Spinal cord (tissue), 10 donors: ENCODE measurements at places on chromosomes 1 and 21. TPM values are rescaled to one million over a fixed set of nuclear protein-coding genes. Genes with fewer than 3 reads are reported as not detected.

GRCh38 chr1:58885998-58886397, 102.2 kb upstream of the JUN start:
- no peaks in the 10 kb centered on the region for H3K27me3 ChIP-seq
- peak overlapping the region; percentile 6 for H3K27ac ChIP-seq
- no peaks in the 10 kb centered on the region for H3K36me3 ChIP-seq
- DNase-seq = no peak

- peaks cover 2% of the 10 kb centered on the region for H3K36me3 ChIP-seq
- DNase-seq = no peak
- no peaks in the 10 kb centered on the region for H3K27me3 ChIP-seq
- H3K4me3 ChIP-seq = no peak overlapping the region
Measured at GRCh38 chr21:45880097-45881068, 101.2 kb upstream of the COL6A1 start.

GRCh38 chr1:91098299-91098906, 76.6 kb upstream of the ZNF644 start:
- H3K27me3 ChIP-seq = no peaks in the 10 kb centered on the region
- no peaks in the 10 kb centered on the region for H3K4me1 ChIP-seq
- H3K36me3 ChIP-seq = no peaks in the 10 kb centered on the region
- no peak overlapping the region for H3K27ac ChIP-seq
- H3K4me3 ChIP-seq = no peak overlapping the region
- DNase-seq = no peak

DNA sequence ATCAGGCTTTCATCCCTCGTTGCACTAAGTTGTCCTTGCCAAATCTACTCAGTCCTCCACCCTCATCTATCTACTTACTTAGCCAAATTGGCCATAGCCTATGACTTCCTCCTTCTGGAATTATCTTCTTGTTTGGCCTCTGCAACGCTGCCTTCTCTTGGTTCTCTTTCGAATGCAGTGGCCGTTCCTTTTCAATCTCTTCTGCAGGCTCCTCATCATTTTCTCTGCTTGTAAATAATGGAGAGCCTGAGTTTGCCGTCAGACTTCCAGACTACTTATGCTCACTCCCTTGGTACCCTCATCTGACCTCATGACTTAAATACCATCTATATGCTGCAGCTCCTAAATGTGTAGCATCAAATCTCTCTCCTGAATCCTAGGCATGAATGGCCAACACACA, 22.4 kb upstream of the SRRM1 start:
- H3K36me3 ChIP-seq = no peaks in the 10 kb centered on the region
- no peaks in the 10 kb centered on the region for H3K4me1 ChIP-seq
- no peak for DNase-seq
- H3K27me3 ChIP-seq = no peaks in the 10 kb centered on the region

- no peak overlapping the region for H3K27ac ChIP-seq
- no peaks in the 10 kb centered on the region for H3K36me3 ChIP-seq
- H3K4me3 ChIP-seq = no peak overlapping the region
- peaks cover 32% of the 10 kb centered on the region for H3K4me1 ChIP-seq
- DNase-seq = no peak
Measured at GRCh38 chr1:5707566-5708345, 284.5 kb downstream of the NPHP4 start.

GRCh38 chr1:34833711-34834110, 25.8 kb downstream of the SMIM12 start:
- H3K27ac ChIP-seq = no peak overlapping the region
- DNase-seq = no peak
- H3K27me3 ChIP-seq = no peaks in the 10 kb centered on the region
- no peak overlapping the region for H3K4me3 ChIP-seq
- peaks cover 4% of the 10 kb centered on the region for H3K4me1 ChIP-seq

- no peaks in the 10 kb centered on the region for H3K4me1 ChIP-seq
- DNase-seq = no peak
- H3K27ac ChIP-seq = no peak overlapping the region
- no peaks in the 10 kb centered on the region for H3K27me3 ChIP-seq
- no peak overlapping the region for H3K4me3 ChIP-seq
Measured at GRCh38 chr1:15915991-15916390, 59.9 kb downstream of the ZBTB17 start.

DNA sequence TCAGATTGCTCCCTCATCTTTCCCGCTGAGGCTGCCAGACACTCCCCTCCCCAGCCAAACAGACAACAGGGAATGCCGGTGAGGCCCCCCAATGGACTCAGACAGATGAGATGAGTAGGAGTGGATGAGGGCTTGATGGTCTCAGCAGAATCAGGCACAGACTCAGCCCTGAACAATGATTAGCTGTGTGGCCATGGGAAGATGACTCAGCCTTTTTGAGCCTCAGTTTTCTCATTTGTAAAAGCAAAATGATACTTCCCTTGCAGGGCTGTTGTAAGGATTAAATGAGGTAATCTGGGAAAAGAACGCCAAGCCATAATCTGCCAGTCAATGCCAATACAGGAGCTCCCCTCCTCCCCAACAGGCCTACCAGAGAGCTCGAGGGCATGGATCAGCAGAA, 12.4 kb downstream of the C1orf198 start:
- DNase-seq = no peak
- H3K4me1 ChIP-seq = peaks cover 63% of the 10 kb centered on the region
- no peaks in the 10 kb centered on the region for H3K27me3 ChIP-seq
- H3K27ac ChIP-seq = peak overlapping the region; percentile 90
- no peak overlapping the region for H3K4me3 ChIP-seq

- no peaks in the 10 kb centered on the region for H3K27me3 ChIP-seq
- peaks cover 39% of the 10 kb centered on the region for H3K4me1 ChIP-seq
- no peak for DNase-seq
- H3K36me3 ChIP-seq = no peaks in the 10 kb centered on the region
Measured at GRCh38 chr1:201570886-201571624, 32.1 kb downstream of the NAV1 start.

DNA sequence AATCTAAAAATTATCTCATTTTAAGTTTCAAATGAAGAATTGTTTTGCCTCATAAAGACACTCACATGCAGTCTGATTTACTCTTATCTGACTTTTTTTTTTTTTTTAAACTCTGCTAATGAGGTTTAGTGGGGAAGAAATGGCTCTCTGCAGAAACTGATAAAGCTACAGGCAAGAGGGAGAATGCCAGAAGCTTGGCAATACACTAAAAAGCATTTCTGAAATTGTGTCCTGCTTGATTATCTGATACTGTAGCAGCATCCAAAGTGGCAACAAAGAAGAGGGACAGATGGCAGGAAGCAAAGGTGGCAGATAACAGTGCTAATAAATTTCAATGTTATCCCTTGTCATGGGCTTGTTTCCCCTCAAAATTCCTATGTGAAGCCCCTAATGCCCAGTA, 1744.9 kb downstream of the NCAM2 start:
- no peaks in the 10 kb centered on the region for H3K27me3 ChIP-seq
- no peaks in the 10 kb centered on the region for H3K4me1 ChIP-seq
- no peaks in the 10 kb centered on the region for H3K36me3 ChIP-seq
- peak; percentile 37 for DNase-seq
- no peak overlapping the region for H3K4me3 ChIP-seq

DNA sequence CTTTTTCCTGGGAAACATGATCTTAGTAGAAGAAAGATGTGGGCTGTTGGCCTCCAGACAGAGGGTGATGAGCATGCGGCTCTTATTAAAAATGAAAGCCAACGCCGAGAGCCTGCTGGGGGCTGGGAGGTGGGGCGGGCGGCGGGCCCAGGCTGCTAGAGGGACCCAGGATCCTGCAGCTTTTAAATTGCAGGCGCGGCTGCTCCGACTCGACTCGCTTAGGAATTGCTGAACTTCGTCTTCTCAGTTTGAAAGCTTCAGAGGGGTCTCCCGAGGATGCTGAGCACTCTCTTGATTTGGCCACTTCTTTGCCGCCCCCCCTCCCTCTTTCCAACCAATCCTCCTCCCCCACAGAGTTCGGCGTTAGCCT, 1.2 kb downstream of the AGPAT3 start:
- H3K27ac ChIP-seq = peak overlapping the region; percentile 52
- peaks cover 19% of the 10 kb centered on the region for H3K36me3 ChIP-seq
- no peaks in the 10 kb centered on the region for H3K27me3 ChIP-seq
- peaks cover 26% of the 10 kb centered on the region for H3K4me1 ChIP-seq
- DNase-seq = no peak

DNA sequence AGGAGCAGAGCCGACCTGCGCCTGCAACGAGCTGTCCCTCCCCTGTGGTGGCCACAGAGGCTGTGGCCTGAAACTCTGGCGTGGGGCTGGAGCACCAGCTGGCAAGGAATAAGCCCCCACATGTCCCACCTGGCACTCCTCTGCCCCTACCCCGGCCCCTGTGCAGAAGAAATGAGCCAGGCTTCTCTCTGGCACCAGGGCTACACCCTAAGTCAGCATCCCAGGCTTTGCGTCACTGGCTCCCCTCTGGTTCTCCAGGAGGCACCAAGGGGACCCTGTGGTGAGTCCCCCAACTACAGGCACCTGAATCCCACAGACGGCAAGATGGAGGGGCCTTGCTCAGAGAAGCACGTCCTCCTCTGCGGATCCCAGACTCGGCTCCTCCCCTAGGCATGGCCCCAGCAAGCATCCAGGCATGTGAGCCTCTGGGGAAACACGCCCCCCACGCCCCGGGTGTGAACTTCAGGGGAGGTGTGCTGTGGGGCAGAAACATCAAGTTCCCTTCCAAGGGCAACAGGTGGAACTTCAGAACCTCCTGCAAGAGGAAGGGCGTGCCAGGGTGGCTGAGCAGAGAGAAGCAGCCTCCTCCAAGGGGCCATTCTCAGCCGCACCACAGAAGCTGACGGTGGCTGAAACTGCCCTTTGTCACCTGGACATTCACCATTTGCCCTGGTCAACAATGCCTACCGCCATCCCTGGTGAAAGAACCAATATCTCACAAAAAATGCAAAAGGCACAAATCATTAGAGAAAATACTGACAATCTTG, 2.9 kb downstream of the KRTAP10-7 start:
- H3K4me3 ChIP-seq = no peak overlapping the region
- no peak for DNase-seq
- H3K27ac ChIP-seq = no peak overlapping the region
- H3K36me3 ChIP-seq = no peaks in the 10 kb centered on the region

GRCh38 chr1:111332190-111332589, 41.5 kb downstream of the CHIA start:
- H3K27me3 ChIP-seq = no peaks in the 10 kb centered on the region
- H3K36me3 ChIP-seq = no peaks in the 10 kb centered on the region
- DNase-seq = no peak
- H3K27ac ChIP-seq = no peak overlapping the region
- no peaks in the 10 kb centered on the region for H3K4me1 ChIP-seq
- H3K4me3 ChIP-seq = no peak overlapping the region

DNA sequence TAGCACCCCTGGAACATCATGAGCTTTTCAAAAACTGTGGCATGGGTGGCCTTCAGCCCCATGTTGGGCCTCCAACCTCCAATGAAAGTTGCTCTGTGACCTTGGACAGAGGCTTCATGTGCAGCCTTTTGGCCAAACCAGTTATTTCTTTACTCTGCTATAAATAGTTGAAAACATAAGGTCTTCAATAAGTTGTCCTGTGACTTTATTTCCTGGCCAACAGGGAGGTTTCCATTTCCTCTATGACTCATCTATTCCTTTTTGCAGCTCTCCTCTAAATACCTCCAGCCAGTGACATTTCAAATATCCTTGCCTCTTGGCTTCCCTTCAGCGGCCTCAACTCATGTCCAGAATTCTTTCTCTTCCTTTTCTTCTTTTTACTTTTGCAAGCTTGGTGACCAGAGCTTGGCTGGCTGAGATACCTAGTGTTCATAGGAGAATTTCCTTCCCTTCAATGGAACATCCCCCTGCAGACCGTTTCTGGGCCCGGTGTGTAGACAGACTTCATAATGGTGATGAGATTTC, 22.7 kb upstream of the TRIM67 start:
- no peaks in the 10 kb centered on the region for H3K27me3 ChIP-seq
- no peaks in the 10 kb centered on the region for H3K36me3 ChIP-seq
- DNase-seq = no peak
- peak overlapping the region; percentile 73 for H3K27ac ChIP-seq

GRCh38 chr1:33872275-33872674, 8.4 kb downstream of the HMGB4 start:
- H3K4me1 ChIP-seq = peaks cover 12% of the 10 kb centered on the region
- H3K36me3 ChIP-seq = no peaks in the 10 kb centered on the region
- no peaks in the 10 kb centered on the region for H3K27me3 ChIP-seq
- no peak overlapping the region for H3K27ac ChIP-seq
- H3K4me3 ChIP-seq = no peak overlapping the region

GRCh38 chr1:151989211-151989862, 4.3 kb downstream of the S100A10 start:
- no peak overlapping the region for H3K27ac ChIP-seq
- H3K4me3 ChIP-seq = no peak overlapping the region
- DNase-seq = no peak
- peaks cover 30% of the 10 kb centered on the region for H3K4me1 ChIP-seq
- H3K36me3 ChIP-seq = peaks cover 2% of the 10 kb centered on the region

- peak overlapping the region; percentile 81 for H3K4me3 ChIP-seq
- peak overlapping the region; percentile 67 for H3K27ac ChIP-seq
- peaks cover 24% of the 10 kb centered on the region for H3K4me1 ChIP-seq
- H3K27me3 ChIP-seq = peaks cover 5% of the 10 kb centered on the region
- peaks cover 17% of the 10 kb centered on the region for H3K36me3 ChIP-seq
- peak; percentile 50 for DNase-seq
Measured at GRCh38 chr1:203026666-203027663, 674 bp downstream of the PPFIA4 start.

The CKS1B gene
- 64.8 TPM for total RNA-seq

The CBR3 gene
- 2.0 TPM for total RNA-seq

The CFAP74 gene
- 0.59 TPM for total RNA-seq

The NBPF10 gene
- 2.4 TPM for total RNA-seq

The LRRC7 gene
- 75.0 TPM for total RNA-seq

The CBS gene
- 25.8 TPM for total RNA-seq

The PDC gene
- total RNA-seq = not detected

The FMO5 gene
- 3.1 TPM for total RNA-seq

The TPRG1L gene
- 18.5 TPM for total RNA-seq

The CLEC20A gene
- total RNA-seq = 0.20 TPM
